Stimulated activated CD4-positive, alpha-beta T cell treated with anti-CD3 and anti-CD28 coated beads, Interleukin-15, amount 100 ng/mL, for 1 hour (primary cell): ENCODE measurements at places on chromosomes 11 and 22.

DNA sequence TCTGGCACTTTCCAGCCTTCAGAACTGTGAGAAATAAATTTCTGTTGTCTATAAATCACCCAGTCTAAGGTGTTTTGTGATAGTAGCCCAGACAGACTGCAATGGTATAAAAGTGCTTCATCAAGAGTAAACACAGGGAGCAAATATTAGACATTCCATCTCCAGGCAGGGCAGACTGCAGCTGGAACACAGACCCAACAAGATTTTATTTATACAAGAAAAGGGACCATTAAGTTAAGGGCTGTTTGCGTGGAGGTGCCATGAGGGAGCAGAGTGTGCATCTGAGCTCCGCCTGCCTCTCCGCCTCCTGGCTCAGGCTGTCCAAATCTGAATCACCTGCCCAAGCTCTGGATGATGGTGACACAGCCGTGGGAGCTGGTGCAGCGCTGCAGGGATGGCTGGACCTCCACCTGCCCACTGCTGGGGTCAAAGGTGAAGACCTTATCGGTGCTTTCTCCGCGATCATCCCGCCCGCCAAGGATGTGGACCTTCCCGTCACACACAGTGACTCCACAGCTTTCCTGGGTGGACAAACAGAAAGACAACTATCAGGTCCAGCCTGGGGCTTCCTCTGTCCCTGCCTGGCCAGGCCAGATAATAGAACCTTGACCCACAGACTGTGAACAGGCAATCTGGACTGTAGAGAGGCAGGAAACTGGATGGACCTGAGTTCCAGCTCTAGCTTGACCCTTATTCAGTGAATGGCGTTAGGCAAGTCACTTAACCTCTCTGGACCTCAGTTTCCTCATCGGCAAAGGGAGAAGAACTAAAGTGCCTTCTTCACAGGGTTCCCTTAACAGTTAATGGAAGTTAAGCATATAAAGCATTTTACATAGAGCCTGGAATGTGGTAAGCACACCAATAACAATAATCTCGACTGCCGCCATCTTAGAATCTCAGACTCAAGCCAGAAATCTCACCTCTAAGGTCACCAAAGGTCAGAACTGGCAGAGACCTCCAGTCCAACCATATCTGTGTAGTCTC lies 10.5 kb downstream of the KLHL35 start:
- DNase-seq, result no peak

DNA sequence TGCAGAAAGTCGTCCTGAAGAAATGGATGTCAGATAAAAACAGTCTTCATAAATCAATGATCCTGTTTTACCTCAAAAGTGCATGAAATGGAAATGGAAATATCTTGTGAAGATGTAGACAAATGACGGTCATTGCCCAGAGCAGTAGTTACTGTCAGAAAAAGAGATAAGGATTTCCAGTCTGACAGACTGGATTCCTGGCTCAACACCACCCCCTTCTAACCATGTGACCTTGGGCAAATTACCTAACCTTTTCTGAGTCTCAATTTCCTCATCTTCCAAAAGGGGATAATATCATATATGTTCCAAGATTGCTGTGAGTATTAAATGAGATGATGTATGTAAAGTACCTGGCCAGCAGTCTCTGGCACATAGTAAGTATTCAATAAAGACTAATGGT lies 32.9 kb upstream of the EHF start:
- no peak for DNase-seq

DNA sequence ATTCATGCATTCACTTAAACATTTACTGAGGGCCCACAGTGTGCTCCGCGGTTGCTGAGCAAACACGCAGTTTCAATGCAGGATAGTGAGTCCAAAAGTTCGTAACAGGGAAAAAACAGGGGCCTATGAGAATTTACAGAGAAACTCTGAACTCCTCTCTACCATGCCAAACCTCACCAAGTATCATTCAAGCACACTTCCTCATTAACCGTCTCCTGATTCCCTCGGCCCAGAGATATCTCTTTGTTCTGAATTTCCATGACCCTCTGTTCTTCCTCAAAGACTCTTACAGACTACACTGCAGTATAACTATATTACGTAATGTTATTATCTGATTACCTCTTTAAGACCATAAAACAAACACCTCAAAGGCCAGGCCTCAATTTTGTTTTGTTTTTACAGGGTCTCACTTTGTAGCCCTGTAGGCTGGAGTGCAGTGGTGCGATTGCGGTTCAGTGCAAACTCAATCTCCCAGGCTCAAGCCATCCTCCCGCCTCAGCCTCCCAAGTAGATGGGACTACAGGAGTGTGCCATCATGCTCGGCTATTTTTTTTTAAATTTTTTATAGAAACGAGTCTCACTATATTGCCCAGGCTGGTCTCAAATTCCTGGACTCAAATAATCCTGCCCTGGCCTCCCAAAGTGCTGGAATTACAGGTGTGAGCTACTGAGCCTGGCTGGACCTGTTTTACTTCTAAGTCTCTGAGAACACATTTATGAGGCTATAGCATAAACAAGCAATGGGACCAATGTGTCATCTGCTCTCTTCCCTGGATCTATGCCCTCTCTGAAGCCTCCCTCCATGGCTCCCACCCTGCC lies 3.6 kb downstream of the HPS4 start:
- DNase-seq, result no peak

- no peak for DNase-seq
Measured at GRCh38 chr22:25898707-25899365, 156.8 kb downstream of the MYO18B start.

DNA sequence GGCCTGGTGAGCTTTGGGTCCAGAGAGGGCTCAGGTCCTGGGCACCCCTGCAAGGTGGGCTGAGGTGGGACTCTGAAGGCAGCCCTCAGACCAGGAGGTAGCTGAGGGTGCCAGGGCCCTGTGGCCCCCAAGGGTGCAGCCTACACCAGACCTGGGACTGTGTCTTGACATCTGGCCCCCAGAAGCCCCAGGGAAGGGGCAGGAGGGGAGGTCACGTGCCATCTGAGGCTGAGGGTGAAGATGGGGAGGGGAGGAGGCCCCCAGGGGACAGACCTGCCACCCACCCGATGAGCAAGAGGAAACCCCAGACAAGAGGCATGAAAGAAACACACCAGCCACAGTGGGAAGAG lies 520.2 kb downstream of the BRD1 start:
- DNase-seq, result no peak

- no peak for DNase-seq
Measured at GRCh38 chr11:93225662-93226061, 27.9 kb upstream of the SLC36A4 start.

GRCh38 chr11:2724653-2725367 lies 25.0 kb upstream of the KCNQ1OT1 start:
- DNase-seq, result no peak

- DNase-seq, result no peak
Measured at GRCh38 chr11:132439711-132440255, 1069.4 kb downstream of the NTM start.

DNA sequence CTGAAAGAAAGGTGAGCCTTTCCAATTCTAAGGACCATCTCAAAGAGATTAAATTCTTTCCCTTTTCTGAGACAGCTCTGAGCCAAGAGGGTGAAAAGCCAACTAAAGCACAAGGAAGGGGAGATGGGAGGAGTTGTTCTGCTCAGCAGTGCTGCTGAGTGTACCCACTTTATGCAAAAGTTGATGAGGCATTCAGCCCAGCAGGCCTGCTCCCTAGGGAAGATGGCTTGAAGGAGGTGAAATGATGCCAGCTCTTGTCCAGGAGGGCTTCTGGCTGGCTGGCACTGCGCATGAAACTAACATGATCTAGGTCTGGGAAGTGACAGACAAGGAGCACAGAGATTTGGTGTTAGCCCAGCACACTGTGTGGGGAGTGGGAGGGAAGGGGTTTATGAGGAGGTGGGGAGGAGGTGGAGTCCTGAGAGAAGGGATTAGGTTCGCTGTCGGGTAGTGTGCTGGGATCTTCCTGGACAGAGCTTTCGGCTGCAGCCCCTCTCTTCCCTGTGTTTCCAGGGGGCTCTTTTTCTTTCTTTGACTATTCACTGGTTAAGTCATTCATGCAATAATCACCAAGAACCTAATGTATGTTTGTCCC lies 225.5 kb upstream of the NARS2 start:
- no peak for DNase-seq

DNA sequence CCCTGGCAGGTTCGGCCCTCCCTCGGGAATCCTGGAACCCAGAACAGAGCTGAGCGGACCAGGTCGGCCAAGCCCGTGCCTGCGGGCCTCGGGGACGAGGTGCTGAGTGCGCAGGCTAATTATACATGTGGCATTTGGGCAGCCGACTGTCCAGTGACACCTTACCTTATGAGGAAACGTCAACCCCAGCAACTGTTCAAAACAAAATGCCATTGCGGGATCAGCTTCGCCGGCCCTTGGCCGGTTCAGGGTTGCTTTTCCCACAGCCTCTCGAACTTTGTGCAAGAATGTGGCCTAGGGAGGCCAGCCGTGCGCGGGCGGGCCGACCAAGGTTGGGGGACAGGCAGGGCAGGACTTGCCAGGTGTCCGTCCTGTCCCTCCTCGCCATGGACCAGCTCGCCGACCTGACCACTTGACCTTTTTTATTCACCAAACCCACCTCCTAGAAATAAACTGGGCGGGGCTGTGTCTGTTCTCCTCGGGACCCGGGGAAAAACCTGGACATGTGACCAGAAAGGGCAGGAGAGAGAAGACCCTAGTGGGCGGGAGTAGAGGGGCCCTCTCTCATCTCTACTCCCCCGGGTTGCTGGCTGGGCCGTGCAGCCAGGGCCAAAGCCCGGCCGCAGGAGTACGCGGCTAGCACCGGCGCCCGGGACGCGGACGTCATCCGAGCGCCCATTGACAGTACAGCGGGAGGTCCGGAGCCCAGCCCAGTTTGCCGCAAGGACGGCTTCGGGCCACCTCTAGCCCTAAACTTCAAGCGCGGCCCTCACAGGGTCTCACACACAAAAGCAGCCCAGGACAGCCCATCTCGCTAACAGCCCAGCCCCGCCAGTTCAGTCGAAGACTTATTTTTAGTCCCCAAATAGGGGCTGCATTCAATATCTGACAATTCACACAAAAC lies 134.3 kb upstream of the C11orf58 start:
- no peak for DNase-seq

DNA sequence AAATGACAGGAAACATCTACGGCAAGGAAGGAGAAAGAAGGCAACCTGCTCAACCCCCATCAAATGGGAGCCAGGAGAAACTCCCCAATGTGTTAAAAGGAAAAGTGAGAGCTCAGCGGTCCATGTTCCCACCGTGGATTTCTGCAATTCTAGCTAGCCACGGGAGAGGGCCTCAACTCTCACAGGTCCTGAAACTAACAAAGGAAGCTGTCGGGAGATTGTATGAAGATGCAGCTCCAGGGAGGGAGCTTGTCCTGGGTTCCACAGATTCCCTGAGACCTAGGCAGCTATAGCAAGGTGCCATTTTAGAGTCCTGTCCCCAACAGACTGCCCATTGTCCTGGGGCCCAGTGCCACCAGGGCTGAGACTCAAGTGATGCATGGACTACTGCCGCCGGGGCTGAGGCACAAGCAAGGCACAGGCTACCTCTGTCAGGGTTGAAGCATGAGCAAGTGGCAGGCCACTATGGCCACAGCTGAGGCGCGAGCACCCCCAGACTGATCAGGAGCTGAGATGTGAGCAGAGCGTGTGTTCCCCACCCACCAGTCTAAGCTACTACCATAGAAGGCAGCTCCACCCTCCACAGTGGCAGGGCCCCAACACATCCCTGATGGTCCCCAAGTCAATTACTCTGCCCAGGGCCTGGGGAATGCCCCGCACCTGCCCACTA lies 31.3 kb downstream of the RSF1 start:
- no peak for DNase-seq

- no peak for DNase-seq
Measured at GRCh38 chr22:20542736-20543135, 35.3 kb downstream of the MED15 start.

DNA sequence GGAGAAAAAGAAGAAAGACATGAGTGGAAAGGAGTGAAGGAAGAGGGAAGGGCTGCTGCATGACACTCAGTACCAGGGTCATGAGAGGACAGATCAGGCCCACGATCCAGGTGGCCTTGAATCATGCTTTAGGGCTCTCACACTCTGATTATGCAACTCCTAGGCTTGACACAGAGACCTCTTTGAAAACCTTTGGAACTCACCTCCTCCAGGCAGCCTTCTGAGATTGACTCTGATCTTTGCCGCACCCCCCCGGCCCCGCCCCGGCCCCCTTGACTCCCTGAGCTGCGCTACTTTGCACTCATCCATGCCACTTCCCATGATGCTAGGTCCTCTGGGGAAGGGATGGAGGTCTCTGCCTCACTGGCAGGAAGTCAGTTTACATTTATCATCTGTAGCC lies 10.7 kb downstream of the PTPN5 start:
- no peak for DNase-seq

DNA sequence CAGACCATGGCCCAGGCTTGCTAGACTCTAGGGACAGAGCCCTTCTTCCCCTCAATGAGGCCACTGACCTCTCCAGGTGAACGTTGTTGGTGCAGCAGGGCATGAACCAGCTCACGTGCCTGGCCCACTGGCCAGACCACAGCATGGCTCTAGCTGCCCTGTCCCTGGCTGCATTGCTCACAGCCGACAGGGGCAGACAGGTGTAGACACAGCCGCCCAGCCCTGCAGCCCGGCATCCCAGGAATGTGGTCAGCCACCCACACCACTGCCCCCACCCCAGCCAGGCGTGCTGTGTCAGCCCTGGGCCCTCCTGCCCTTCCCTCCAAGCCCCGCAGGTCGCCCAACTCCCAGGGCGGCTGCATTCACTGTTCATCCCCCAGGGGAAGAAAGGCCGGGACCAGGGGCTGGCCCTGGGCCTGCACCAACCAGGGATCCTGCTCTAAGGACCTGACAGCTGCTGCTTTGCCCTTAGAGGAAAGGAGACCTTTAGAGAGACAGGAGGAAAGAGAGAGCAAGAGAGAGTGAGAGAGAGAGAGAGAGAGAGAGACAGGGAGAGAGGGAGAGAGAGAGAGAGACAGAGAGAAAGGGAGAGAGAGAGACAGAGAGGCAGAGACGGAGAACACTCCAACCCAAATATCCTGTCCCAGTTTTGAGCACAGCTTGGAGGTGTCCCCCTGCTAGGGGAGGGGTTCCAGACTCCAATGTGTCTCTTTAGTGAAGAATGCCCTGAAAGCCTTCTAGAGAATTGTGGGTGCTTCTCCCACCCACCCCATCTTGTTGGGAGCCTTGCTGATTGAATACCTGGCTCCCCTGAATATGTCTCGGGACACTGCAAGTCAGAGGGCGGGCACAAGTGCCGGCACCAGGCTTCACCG lies 44.2 kb upstream of the LINC01488 start:
- DNase-seq, result no peak

GRCh38 chr11:7252683-7253213 lies 1.0 kb downstream of the SYT9 start:
- DNase-seq, result no peak

DNA sequence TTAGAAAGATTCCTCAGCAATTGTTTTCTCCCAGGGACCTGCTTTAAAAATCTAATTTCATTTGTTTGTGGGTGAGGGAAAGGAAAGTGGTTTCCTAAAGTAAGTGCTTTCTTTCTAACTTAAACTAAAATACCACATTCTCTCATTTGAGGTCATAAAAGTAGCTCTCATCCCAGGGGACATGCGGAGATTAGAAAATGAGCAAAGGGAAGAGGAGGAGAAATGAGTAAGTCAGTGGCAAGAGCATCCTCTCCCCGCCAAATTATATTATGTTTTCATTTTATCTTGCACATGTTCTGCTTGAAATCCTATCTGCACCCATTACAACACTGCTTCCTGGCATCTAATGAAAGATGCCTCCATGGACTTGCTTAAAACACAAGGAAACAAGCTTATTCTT lies 191.4 kb downstream of the ARHGAP42 start:
- DNase-seq, result no peak
